Right renal cortex interstitium (tissue), 3 donors: ENCODE measurements at places on chromosomes 1 and 21. TPM values are rescaled to one million over a fixed set of nuclear protein-coding genes. Genes with fewer than 3 reads are reported as not detected.

DNA sequence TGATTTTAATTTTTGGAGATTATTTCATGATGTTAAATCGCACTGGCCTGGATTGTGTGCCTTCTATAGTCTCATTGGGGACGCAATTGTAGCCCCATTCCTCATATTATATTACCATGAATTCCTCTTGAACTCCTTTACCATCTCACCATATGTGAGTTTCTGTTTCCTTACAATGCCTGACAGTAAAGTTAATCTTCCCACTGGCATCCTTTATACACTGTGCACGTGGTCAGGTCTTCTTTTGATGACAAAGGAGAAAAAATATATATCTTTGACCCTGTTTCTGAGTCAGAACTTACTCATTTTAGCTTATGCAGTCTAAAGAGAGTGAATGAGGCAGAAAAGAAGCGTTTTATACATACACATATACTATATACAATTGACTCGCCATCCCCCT lies 774 bp upstream of the ABL2 start:
- no peak for DNase-seq

DNA sequence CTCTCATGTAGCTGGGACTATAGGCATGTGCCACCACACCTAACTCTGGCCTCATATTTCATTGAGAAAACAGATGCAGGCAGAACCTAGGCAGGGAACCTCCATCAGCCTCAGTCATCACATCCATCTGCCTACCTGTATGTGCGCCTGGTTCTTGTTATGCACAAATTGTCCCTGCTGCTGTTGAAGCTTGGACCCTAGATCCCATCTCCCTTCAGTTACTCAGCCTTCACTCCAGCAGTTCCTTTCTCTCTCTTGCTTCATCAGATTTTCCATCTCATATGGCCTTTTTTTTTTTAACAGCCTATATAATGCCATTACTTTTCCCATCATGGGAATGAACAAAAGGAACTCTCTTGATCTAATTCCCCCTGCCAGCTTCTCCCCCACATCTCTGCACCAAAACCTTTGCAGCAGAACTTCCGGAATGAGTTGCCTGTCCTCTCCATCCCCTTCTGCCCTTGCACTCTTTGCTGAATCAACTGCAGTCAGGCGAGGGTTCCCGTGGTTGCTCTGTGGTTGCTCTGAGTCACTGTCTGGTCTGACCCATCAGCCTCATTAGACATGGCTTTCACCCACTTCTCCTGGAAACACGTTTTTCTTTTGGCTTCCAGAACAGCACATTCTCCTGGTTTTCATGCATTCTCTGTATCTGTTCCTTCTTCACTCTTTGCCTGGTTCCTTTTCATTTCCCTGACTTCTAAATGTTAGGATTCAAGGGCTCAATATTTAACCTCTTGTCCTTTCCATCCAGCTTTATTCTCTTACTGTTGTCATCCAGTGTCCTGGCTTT lies 41.5 kb downstream of the UBE4B start:
- DNase-seq: no peak

- no peak for DNase-seq
Measured at GRCh38 chr1:56814205-56814604, 5.0 kb downstream of the FYB2 start.

- DNase-seq: no peak
Measured at GRCh38 chr1:170836141-170836540, 99.2 kb upstream of the MROH9 start.

- DNase-seq: no peak
Measured at GRCh38 chr1:220484135-220484534, 43.8 kb upstream of the MARK1 start.

- no peak for DNase-seq
Measured at GRCh38 chr1:7298749-7299151, 472.3 kb upstream of the VAMP3 start.

DNA sequence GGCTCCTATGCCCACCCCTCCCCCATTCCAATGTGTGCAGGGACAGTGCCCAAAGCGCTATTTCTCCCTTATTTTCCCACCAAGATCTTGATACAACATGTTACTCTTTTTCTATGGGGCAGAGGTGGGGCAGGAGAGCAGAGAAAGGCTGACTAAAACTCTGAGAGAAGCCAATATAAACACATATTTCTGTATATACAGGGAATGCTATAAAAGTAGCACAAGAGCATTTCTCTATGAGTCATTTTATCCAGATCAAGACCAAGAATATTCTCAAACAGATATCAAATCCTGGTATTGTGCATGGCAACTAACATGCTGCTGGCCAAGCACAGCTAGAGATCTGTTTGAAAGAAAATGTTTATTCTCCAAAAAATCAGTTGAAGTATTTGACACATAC lies 7.3 kb downstream of the WDR26 start:
- DNase-seq: no peak

- DNase-seq: no peak
Measured at GRCh38 chr1:59199147-59199546, 97.7 kb upstream of the FGGY start.

GRCh38 chr1:53826367-53826766 lies 11.7 kb downstream of the NDC1 start:
- no peak for DNase-seq

- DNase-seq: no peak
Measured at GRCh38 chr1:110291241-110292030, 47.7 kb upstream of the RBM15 start.

GRCh38 chr1:204241050-204241449 lies 27.3 kb upstream of the GOLT1A start:
- DNase-seq: no peak

- DNase-seq: no peak
Measured at GRCh38 chr1:210938416-210938925, 195.5 kb downstream of the KCNH1 start.

GRCh38 chr1:226325178-226325577 lies 16.2 kb upstream of the LIN9 start:
- no peak for DNase-seq

DNA sequence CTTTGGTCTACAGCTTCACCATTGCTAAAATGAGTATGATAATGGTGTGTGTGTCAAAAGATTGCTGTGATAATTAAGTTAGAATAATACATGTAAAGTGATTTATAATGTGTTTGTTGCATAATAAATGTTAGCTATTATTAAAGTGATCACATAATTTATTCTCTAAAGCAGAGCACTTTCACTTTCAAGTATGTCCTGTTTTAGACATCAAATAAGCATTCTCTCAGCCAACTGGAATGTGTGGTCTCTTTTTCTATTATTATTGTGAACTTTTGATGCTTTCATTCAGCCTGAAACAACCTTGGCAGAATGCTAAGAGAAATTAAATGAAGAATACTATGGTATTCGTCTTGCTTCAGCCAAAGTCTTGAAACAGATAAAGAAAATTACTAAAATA lies 102.8 kb upstream of the COL11A1 start:
- DNase-seq: no peak

- no peak for DNase-seq
Measured at GRCh38 chr1:206967096-206967849, 3.0 kb downstream of the FCAMR start.

DNA sequence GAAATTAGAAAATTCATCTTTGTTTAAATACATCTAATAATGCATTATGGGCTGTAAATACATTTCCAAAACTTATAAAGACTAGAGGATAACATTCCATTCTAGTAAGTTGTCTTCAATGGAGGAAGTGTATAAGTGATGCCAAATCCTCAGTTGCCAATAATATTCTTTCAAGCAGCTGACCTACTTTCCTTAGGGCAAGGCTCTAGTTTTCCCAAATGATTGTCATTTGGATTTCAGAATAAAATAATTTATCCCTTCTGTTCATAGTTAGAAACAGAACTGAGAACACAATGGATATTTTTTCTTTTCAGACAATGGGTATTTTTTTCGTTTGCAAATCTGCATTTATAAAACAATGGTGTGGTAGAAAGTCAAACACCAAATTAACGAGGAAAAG lies 354.9 kb upstream of the ADAMTS5 start:
- DNase-seq: no peak

- DNase-seq: no peak
Measured at GRCh38 chr1:182309631-182310351, 81.8 kb downstream of the GLUL start.

GRCh38 chr1:40784141-40784770 lies 669 bp downstream of the KCNQ4 start:
- DNase-seq: no peak

- DNase-seq: no peak
Measured at GRCh38 chr1:45477646-45478045, 13.3 kb downstream of the TESK2 start.

GRCh38 chr1:20211511-20211931 lies 25.2 kb upstream of the PLA2G2C start:
- DNase-seq: no peak

GRCh38 chr1:159930634-159931033 lies 5.3 kb upstream of the TAGLN2 start:
- no peak for DNase-seq

GRCh38 chr1:208069908-208070307 lies 159.0 kb upstream of the CD34 start:
- no peak for DNase-seq

DNA sequence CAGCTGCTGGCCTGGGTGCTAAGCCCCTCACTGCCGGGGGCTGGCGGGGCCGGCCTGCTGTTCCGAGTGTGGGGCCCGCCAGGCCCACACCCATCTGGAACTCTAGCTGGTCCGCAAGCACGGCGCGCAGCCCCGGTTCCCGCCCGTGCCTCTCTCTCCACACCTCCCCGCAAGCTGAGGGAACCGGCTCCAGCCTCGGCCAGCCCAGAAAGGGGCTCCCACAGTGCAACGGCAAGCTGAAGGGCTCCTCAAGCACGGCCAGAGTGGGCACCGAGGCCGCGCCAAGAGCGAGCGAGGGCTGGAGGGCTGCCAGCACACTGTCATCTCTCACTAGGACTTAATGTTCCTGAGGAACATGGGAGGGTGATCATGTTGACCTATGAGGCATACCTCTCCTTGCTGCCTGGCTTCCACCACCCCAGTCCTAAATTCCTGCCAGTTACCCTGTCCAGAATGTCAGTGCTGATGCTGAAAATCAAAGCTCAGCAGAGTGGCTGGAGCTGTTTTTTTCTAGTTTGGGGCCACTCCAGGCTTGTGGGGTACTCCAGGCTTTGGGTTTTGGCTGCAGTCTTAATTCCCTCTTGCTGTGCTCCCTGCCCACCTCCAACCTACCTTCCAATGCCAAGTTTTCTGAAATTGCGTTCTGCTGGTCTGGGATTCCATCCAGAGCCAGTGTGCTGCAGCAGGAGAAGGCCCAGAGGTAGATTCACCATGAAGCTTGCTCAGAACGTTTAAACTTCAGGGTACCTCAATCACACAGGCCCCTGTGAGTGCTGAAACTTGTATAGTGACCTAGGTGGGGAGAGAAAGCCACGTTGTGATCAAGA lies 44.2 kb upstream of the LPGAT1 start:
- no peak for DNase-seq

DNA sequence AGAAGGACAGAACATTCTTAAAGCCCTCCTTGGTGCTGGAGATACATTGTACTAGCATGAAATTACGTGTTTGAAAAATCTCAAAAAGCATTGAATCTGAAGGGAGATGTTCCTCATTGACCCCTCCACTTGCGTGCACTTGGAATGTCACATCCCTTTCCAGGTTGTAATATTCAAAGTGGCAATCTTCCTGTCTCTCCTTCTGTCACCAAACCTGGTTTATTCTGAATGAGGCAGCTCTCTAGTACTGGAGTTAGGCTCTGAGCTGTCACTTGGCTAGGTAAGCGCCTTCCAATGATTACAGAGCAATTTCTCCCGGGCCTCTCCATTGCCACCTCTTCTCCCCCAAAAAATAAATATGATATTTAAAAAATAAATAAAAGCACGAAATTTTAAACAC lies 855 bp downstream of the DSCAM start:
- DNase-seq: no peak

DNA sequence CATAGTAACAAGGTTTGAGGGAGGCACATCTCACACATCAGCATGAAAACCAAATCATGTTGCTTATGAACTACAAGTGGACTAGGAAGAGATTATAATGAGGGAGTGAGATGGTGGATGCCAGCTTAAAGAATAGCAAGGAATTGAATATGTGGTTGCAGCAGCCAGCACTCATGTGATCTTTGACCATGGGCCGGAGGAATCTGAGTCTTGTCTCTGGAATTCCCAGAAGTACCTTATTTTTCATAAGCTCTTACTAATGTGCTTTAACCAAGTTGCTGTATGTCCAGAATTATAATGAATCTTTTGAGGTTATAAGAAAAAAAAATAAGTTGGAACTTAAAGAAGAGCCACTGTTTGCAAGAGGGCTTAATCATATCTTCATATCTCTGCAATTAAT lies 97.0 kb downstream of the DISP1 start:
- DNase-seq: no peak

GRCh38 chr1:212688341-212689047 lies 11.1 kb downstream of the BATF3 start:
- DNase-seq: no peak

- DNase-seq: no peak
Measured at GRCh38 chr1:28392027-28392652, 22.6 kb downstream of the PHACTR4 start.

DNA sequence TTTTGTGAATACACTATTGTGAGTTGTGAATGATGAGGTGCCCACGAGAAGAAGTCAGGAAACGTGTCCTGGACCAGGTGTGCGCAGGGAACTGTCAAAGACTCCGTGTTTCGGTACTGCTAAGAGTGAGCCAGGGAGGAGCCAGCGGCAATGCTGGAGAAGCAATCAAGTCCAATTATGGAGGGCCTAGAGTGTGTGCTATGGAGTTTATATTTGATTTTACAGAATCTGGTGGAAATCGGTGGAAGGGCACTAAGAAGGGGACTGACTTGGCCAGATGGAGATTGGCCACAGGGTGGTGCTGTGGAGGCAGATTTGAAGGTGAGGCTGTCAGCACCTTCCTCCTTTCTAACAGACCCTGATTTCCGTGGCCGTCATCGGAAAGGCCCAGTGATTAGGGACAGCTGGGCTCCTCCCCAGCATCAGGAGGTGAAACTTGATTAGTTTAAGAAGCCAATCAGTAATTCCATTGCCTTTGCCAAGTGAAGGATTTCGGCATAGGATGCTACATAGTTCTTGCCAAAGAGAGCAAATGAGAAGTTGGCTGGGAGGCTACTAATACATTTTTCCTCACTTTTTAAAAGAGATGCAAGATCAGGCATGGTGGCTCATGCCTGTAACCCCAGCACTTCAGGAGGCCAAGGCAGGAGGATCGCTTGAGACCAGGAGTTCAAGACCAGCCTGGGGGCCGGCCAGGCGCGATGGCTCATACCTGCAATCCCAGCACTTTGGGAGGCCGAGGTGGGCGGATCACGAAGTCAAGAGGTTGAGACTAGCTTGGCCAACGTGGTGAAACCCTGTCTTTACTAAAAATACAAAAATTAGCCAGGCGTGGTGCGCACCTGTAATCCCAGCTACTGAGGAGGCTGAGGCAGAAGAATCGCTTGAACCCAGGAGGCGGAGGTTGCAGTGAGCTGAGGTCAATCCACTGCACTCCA lies 7.0 kb downstream of the PTCH2 start:
- DNase-seq: no peak

TSPAN2 gene
- polyA plus RNA-seq: 40.2 TPM

IL19 gene
- 0.54 TPM for polyA plus RNA-seq

NTNG1 gene
- 43.1 TPM for polyA plus RNA-seq

OR2T8 gene
- not detected for polyA plus RNA-seq

LCE1E gene
- not detected for polyA plus RNA-seq

PATJ gene
- 46.5 TPM for polyA plus RNA-seq

RPL5 gene
- 2,881 TPM for polyA plus RNA-seq

S100A5 gene
- polyA plus RNA-seq: 1.1 TPM

PTGFRN gene
- polyA plus RNA-seq: 59.2 TPM

ATF3 gene
- 8.0 TPM for polyA plus RNA-seq
